Stimulated activated CD4-positive, alpha-beta T cell treated with anti-CD3 and anti-CD28 coated beads, Interleukin-15, amount 100 ng/mL, for 48 hours (primary cell): ENCODE measurements at places on chromosomes 12 and 14.

GRCh38 chr14:99654235-99654985 is 9.5 kb downstream of the HHIPL1 start:
- no peak for DNase-seq

DNA sequence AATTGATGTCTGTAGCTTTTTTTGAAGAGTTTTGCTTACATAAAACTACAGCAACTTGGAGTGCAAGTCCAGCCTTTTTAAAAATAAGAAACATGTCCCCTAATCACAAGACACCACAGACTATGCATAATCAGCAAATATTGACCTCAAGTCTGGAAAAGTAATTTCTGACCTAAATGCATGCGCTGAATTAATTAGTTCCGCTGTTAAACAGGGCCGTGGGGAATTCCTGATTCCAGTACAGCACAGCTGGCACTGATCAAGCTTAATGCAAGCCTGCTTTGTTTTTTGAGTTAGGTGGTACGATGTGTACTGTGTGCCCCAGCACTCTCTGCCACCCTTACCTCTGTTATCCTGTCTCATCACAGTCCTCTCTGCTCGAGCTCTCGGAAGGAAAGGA is 9.2 kb downstream of the MLH3 start:
- DNase-seq: no peak

GRCh38 chr12:122584177-122584863 is 57.3 kb downstream of the KNTC1 start:
- DNase-seq: no peak

DNA sequence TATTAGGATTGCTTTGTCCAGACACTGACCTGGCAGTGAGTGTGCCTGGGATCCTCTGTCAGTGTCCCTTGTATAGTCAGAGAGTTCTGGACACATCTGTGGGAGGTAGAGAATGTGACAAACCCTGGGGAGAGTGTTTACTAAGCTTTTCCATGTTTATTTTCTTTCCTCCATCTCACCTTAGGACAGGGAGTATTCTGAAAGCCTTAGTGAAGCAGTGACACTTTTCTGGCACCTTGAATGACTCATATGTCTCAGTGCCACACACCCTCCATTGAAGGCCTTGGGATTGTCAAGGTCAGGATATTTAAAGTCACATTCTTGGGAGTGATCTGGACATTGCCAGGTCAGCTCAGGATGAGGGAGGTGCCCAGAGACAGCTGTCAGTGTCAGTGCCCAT is 34.9 kb upstream of the CTDSP2 start:
- no peak for DNase-seq

GRCh38 chr12:6288235-6288634 is 22.2 kb upstream of the PLEKHG6 start:
- no peak for DNase-seq

DNA sequence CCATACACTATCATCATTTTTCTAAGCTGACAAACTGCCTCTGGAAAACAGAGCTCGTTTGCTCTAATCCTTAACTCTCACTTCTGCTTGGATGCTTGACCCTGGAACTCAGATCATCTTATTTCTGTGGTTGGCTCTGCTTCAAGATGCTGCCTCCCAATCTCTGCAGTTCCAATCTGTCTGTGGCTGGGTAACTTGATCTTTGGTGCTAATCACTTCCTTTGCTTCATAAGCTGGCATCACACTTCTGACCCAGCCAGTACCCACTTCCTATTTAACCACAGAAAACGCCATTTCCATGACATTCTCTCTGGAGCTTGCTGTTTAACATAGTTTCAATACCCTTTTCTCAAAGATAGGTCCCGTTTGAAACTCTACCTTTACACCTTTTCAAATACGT is 254.2 kb downstream of the ACSS3 start:
- no peak for DNase-seq

DNA sequence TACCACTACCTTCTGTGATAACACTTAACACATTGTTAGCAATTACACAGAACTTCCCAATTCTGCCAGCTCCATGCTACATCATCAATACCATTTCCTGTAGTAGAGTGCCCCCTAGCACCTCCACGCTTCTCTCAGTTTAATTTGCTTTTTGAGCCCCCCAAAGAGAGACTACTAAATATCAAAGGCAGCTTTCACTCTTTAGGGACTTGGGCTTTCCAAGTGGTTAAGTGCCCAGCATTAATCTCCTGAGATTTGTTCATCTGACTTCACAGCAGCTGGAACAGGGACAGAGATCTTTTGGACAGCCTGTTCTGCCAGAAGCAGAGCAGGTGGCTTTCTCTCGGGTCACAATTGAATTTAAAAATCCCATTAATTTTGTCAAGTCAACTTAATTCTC is 954.9 kb downstream of the DIO2 start:
- no peak for DNase-seq

GRCh38 chr12:47819138-47819895 is 386 bp downstream of the HDAC7 start:
- no peak for DNase-seq
